ENCODE measurements at places on chromosomes 5 and 9.

- no peaks in the 10 kb centered on the region for H3K4me1 ChIP-seq
- no peak overlapping the region for H3K4me3 ChIP-seq
- H3K27me3 ChIP-seq: no peaks in the 10 kb centered on the region
- no peak overlapping the region for H3K27ac ChIP-seq
- no peak for DNase-seq
These were observed 90.6 kb upstream of the STARD4 start for GRCh38 chr5:111602817-111603445.

DNA sequence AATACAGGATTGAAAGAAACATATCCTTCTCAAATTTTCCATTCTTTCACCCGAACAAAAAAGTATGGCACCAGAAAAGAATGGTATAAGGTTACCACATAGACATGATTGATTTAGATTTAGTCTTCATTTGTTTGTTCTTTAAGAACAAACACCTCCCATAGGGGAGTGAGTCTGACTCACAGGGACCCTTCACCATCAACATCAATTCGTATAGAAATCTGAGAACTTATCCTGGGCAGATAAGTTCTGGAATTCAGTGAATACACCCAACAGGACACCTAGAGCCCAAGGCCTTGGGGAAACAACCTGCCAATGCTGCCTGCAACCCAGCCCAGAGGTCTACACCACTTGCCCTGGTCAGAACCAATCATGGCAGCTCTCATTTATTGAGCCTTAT lies 46.2 kb downstream of the LHFPL2 start:
- H3K4me3 ChIP-seq: no peak overlapping the region
- H3K4me1 ChIP-seq: peaks cover 5% of the 10 kb centered on the region
- no peak overlapping the region for H3K27ac ChIP-seq
- H3K36me3 ChIP-seq: peaks cover 2% of the 10 kb centered on the region
- no peak for DNase-seq

DNA sequence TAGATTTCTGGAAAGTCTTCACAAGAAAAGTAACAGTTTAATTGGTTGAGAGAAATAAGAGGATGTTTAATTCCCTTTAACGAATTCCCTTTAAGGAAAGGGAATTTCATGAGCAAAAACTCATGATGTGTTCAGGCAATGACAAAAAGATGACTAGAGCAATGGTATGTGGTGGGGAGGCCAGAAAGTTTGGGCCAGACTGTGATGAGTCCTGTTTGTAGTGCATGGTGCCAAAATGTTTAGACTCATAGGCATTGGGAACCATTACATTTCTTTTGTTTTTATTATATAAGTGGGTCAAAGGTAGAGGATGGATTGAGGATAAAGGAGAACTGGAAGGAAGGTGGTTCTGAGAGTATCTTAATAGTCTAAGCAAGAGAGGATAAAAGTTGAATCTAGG lies 10.9 kb downstream of the CNTRL start:
- no peak for DNase-seq
- no peaks in the 10 kb centered on the region for H3K36me3 ChIP-seq
- no peak overlapping the region for H3K4me3 ChIP-seq
- H3K27me3 ChIP-seq: no peaks in the 10 kb centered on the region
- H3K27ac ChIP-seq: no peak overlapping the region
- no peaks in the 10 kb centered on the region for H3K4me1 ChIP-seq

DNA sequence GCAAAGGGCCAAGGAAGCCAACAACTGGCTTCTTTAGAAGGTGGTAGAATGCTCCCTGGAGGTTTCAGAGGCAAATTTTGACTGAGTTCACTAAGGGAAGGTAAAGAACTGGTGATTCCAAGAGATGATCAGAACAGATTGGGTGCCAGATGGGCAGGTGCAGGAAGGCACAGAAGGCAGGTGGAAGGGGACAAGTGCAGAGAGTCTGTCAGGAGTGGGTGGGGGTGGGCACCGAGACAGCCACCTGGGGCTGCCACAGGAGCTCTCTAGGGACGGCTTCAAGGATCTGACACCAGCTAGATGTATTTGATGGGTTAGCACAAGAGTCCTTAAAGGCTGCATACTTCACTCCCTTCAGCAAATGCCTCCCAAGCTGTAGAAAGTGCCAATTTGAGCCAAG lies 207.3 kb downstream of the PTTG1 start:
- H3K4me1 ChIP-seq: no peaks in the 10 kb centered on the region
- DNase-seq: no peak
- H3K36me3 ChIP-seq: no peaks in the 10 kb centered on the region
- H3K27ac ChIP-seq: no peak overlapping the region
- no peak overlapping the region for H3K4me3 ChIP-seq

DNA sequence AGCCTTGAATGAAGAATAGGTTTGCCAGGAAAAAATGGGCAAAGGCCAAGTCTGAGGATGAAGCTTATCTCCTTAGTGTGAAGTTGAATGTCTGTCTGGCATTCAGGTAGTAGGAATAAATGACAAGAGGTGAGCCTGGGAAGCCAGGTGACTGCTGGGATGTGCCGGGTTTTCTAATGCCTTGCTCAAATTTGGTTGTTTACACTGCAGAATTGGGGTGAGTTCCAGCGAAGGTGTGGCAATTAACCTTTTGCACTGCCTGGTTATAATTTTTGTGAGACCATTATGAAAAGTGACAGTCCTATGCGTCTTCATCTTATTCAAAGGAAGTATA lies 73.6 kb downstream of the MAST4 start:
- DNase-seq: no peak
- no peak overlapping the region for H3K27ac ChIP-seq
- H3K4me1 ChIP-seq: no peaks in the 10 kb centered on the region
- no peaks in the 10 kb centered on the region for H3K27me3 ChIP-seq
- H3K36me3 ChIP-seq: no peaks in the 10 kb centered on the region

- H3K4me3 ChIP-seq: no peak overlapping the region
- H3K4me1 ChIP-seq: no peaks in the 10 kb centered on the region
- no peak overlapping the region for H3K27ac ChIP-seq
- no peak for DNase-seq
These were observed 120.5 kb downstream of the PRDM6 start for GRCh38 chr5:123209502-123210027.

DNA sequence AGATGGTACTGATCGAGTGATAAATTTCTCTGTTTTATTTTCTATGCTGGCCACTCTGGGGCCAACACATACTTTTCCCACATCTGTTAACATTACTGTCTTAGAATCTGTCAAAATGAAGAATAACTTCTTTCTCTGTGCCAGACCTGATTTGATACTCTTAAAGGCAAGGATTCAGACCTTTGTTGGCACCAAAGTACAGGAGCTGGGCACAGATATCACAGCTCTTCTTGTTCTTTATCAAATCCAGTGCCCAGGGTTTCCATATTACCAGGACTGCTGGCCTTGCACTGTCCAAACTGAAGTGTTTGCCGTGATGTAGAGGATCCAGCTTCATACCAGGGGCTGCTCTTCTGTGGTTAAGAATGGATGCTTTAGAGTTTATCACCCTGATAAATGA lies 20.9 kb downstream of the ZNF474 start:
- no peak for DNase-seq
- H3K36me3 ChIP-seq: no peaks in the 10 kb centered on the region
- H3K27me3 ChIP-seq: no peaks in the 10 kb centered on the region

GRCh38 chr5:109558952-109559351 lies 130.8 kb upstream of the MAN2A1 start:
- no peak for DNase-seq
- H3K36me3 ChIP-seq: no peaks in the 10 kb centered on the region
- no peaks in the 10 kb centered on the region for H3K27me3 ChIP-seq

DNA sequence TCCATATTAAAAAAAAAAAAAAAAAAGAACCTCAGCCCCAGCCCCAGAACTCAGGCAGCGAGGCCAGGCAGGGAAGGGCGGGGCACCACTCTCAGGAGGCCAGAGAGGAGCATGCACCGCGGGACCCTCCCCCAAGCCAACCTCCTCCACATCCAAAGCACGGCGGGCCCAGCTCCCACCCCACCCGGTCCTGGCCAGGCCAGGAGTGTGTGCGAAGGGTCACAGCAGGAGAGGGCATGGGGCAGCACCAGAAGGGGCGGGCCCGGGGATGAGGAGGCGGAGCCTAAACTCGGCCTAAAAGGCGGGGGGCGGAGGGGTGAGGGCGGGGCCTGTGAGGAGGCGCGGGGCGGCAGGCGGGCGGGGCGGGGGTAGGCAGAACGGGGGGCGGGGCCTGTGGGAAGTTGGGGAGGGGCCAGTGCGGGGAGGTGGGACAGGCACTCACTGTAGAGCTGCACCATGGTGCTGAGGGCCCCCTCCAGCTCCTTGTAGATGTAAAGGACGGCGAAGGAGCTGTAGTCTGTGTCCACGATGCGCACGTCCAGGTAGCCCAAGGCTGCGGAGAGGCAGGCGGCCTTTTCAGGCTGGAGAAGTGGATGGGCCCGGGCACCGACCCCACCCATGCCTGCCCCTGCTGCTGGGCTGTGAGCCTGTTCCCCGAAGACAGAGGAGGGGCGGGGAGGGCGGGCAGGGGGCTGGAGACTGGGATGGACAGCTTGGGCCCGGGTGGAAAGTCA lies 1.2 kb downstream of the LCN15 start:
- no peak for DNase-seq
- no peaks in the 10 kb centered on the region for H3K27me3 ChIP-seq
- peaks cover 12% of the 10 kb centered on the region for H3K4me1 ChIP-seq
- H3K4me3 ChIP-seq: no peak overlapping the region

- H3K36me3 ChIP-seq: peaks cover 11% of the 10 kb centered on the region
- H3K27ac ChIP-seq: no peak overlapping the region
- H3K27me3 ChIP-seq: no peaks in the 10 kb centered on the region
- no peaks in the 10 kb centered on the region for H3K4me1 ChIP-seq
- H3K4me3 ChIP-seq: no peak overlapping the region
These were observed 38.4 kb downstream of the EGR1 start for GRCh38 chr5:138503487-138504270.

Measured in trophoblast cell (in vitro differentiated cells and primary cell).